ENCODE measurements at places on chromosomes 7 and 10.
A peak's percentile ranks its signal among the peaks of the same experiment; 100 is the strongest.

DNA sequence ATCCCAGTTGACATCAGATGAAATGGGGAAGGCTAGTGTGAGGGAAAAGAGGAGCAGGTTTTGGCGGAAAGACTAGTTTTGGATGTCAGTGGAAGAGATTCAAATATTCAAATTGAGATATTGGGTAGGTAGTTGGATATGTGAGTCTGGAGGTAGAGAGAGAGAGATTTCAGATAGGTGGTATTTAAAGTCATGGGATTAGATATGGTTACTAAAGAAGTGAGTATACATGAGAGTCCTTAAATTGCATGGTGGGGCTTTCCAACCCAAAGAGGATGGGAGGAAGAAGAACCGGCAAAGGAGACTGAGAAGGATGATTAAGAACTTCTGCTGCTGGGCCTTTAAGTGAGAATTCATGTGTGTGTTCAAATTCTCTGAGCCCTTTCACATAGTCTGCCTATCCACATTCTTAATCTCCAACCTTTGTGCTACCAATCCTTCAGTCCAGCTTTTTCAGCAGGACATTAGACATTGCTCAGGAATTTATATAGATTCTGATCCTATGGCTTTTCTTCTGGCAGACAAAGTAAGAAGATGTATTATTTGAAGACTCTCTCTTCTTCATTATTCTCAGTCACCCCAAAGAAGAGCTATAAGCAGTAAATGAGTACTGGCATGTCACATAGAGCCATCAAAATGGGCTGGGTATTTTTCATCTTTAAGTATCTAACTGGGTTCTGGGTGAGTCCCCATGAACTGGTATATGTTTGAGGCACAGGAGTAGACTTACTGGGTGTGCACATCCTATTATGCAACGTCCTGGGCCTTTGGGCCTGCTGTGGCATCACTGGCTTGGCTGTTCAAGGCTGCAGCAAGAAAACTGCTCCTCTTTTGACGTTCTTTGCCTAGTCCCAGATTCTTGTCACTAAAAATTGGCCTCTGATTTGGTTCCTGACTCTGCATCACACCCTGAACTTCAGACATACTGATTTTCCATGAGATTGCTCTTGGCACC, 33.6 kb downstream of the ST7 start:
- no peak for DNase-seq

GRCh38 chr7:29469281-29469680, 94.4 kb upstream of the PRR15 start:
- no peak for DNase-seq

DNA sequence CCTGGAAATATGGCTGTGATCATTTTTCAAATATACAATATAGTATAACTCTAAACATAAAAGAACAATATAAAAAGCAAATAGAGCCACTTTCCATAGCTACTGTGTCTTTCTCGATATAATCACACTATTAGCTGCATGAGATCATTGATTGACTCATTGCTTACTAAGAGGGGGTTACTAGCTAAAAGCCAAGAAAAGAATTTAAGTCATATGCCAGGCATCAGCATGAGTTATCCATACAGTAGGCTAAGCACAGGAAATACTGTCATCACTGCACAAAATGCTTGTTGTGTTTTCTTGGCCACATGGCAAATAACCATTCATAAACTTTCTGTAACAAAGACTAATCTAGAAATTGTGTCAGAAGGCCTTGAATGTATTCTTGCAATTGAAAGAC, 18.8 kb upstream of the ABCB5 start:
- DNase-seq, result peak; percentile 78

- no peak for DNase-seq
These were observed 35.3 kb upstream of the DPYSL4 start for GRCh38 chr10:132151286-132151950.

GRCh38 chr7:98399890-98400541, 874 bp downstream of the BAIAP2L1 start:
- DNase-seq, result peak; percentile 73

DNA sequence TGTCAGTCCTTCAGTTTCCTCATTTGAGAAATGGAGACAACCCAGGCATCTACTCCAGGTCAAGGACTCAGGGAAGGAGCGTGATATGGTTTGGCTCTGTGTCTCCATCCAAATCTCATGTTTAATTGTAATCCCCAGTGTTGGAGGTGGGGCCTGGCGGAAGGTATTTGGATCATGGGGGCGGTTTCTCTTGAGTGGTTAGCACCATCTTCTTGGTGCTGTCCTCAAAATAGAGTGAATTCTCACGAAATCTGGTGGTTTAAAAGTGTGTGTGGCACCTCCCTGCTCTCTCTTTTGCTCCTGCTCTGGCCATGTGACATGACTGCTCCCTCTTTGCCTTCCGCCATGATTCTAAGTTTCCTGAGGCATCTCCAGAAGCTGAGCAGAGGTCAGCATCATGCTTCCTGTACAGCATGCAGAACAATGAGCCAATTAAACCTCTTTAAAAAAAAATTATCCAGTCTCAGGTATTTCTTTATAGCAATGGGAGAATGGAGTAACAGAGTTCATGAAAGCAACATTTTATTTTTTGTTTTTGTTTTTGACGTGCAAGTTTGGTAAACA, 30.0 kb downstream of the ARHGAP22 start:
- DNase-seq, result no peak

GRCh38 chr7:101116898-101117297, 10.0 kb upstream of the SERPINE1 start:
- peak; percentile 65 for DNase-seq

DNA sequence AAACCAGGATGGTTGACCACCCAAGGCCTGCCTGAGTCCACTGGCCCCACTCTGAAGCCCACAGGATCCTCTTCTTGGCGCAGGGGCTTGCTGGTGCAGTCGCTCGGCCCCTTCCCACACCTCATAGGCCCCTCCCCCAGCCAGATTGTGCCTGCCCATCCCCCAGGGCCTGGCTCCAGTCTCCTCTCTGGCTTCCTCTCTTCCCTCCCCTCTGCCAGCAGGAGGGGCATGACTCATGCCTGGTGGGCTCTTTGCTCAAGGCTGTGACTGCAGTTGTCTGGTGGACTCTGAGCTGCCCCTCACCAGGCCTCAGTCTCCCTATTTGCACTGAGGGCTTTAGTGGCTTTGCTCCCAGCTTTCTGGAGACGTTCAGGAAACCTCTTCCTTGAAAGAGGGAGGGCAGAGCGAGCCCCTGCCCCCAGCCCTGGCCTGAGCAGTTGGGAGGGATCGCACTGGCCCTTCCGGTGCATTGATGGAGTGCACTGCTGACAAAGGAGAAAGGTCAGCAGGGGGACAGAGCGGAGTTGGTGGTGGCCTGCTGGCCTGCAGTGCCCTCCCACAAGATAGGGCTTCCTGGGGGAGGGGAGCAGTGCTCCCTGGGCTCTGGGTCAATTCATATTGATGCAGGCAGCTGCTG, 60.7 kb downstream of the ZMIZ1 start:
- DNase-seq, result peak; percentile 49

DNA sequence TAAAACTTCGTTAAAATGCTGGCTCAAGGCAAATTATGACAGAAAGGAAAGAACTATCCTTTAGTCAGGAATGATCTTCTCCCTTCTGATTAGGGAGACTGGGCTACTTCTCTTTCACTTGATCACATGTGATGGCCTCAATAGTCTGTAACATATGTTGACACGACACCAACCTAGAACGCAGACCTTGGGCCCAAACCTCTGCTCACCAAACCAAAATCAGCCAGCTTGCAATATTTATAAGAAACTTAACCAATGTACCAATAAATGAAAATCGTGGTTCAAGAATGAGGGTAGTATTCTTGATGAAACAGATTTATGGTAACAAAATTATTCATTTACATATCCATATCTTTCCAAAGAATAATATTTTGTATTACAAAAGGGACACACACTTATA, 361.6 kb downstream of the SORCS1 start:
- DNase-seq, result no peak

- DNase-seq, result no peak
These were observed 23.4 kb downstream of the UROS start for GRCh38 chr10:125799451-125800182.

GRCh38 chr10:118332948-118333710, 9.0 kb downstream of the FAM204A start:
- DNase-seq, result peak; percentile 4

GRCh38 chr7:80420876-80421275, 91.0 kb downstream of the GNAT3 start:
- peak; percentile 5 for DNase-seq

Measured in M059J (cell line).